ENCODE measurements at places on chromosomes 3 and 15.

DNA sequence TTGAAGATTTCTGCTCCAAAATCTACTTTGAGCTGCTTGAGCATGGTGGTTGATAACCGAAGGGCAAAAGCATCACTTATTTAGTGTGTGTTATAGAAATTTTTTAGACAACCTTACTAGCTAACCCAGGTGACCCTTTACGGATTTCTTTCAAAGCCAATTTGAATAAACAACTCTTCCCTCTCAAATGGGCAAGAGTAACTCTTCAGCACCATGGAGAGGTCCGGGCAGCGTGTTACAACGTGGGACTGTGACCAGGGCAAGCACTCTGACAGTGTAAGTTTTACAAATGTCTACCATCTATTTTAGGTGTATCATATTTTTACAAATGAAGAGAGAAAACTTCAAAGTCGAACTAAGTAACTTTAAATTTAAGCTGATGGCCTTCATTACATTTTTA is 471.8 kb downstream of the MFSD1 start:
- DNase-seq = no peak

DNA sequence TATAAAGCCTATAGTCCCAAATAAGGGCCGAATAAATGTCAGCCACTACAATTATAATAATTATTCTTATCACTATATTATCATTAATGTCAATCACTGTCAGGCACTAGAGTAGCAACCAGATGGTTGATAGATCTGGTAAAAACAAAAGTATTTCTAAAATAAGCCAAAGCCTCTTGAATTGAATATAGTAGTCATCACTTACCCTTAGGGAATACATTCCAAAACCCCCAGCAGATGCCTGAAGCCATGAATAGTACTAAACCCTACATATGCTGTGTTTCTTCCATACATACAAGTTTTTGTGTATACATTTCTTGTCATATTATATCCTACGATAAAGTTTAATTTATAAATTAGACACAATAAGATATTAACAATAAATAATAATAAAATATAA is 59.1 kb downstream of the LRRC3B start:
- DNase-seq = no peak

DNA sequence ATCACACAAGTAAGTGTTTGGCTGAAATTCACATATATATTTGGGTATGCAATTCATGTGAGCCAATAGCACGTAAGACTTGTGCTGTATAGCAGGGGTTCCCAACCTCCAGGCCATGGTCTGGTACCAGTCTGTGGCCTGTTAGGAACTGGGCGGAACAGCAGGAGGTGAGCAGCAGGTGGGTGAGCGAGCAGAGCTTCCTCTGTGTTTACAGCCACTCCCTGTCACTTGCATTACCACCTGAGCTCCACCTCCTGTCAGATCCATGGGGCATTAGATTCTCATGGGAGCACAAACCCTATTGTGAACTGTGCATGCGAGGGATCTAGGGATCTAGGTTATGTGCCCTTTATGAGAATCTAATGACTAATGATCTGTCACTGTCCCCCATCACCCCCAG is 59.7 kb downstream of the MAP3K13 start:
- no peak for DNase-seq

- no peak for DNase-seq
Observed at GRCh38 chr3:119762876-119763275, 19.0 kb upstream of the NR1I2 start.

DNA sequence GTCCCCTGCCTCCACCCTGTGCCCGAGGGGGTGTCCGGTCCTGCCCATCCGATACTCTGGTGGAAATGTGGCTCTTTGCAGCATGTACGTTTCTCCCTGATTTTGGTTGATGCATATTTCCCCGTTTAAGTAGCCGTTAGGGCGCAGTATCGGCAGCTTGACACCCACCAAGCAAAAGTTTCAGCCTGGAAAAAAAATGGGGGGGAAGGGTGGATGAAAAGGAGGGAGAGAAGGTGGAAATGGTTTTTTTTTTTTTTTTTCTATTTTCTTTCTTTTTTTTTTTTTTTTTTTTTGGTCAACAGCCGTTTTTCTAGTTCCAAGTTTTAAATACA is 1.3 kb downstream of the RAP2B start:
- DNase-seq = no peak
